Activated T-helper 2 cell treated with anti-CD3 and anti-CD28 coated beads, Interferon-gamma antibody, Interleukin-2, Interleukin-4, amounts not matched to agents 10 μg/mL and 5 μg/mL and 100 μg/mL, durations not matched to agents 14 hours and 24 hours and 36 hours (primary cell): ENCODE measurements at places on chromosomes 13 and 19. TPM values are rescaled to one million over a fixed set of nuclear protein-coding genes. Genes with fewer than 3 reads are reported as not detected.

DNA sequence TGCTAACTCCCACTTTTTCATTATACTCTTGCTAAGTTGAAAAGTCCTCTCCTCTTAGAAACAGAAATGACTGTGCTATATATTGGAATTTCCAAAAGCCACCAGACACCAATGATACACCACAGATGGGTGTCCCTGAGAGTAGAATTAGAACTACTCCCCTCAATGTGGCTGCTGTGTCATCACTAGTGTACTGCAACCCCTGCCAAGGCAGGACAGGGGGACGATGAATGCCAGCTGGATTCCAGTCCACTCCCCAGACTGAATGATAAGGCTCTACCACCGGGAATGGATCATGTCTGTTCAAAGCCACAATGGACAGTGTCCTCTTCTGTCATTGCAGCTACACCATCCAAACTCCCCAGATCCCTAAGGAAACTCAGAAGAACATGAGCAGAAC is 69.7 kb upstream of the EDNRB start:
- no peak for DNase-seq

DNA sequence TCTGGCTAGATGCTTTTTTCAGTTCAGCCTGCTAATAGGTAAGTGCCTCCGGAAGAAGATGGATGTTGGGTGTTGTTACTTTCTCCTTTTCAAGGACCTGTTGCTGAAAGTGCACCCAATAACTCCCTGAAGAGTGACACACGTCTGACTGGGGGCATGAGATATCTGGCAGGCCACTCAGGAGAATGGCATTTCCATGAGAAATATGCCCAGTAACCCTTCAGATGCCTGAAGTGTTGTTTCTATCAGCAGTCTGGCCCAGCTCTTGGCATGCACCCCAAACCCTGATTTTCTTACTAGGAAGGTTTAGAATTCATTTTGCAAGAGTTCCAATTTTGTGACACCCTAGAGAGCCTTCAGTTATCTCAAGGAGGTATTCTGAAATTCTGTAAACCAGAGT is 71.5 kb downstream of the ARHGAP35 start:
- no peak for DNase-seq

DNA sequence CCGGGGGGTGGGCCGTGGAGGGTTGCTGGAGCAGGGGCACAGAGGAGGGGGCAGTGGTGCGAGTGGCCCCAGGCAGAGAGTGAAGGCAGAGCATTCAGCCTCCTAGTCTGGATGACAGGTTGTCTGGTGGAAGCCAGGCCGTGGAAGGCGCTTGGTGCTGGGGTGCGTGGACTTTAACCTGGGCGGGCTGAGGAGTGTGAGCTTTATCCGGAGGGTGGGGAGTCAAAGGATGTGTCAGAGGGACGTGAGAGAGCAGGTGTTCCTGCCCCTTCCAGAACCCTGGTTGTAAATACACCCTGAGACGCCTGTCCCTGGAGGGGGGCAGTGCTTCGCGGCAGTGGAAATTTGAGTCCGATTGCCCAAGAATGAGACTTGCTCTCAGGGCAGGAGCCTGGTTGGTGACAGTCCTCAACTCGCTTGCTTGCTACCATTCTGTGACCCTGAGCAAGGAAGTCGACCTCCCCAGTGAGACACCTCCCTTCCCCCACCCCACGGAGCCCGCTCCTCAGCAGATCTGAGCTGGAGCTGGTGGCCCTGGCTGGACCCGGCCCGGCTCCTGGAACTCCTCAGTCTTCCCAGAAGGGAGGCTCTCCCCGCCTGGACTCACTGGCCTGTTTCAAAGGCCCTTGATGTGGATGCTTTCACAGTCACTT is 2.3 kb downstream of the SPPL2B start:
- DNase-seq: no peak

- DNase-seq: no peak
Observed at GRCh38 chr13:75913925-75914324, 277.8 kb downstream of the LMO7 start.

- no peak for DNase-seq
Observed at GRCh38 chr13:22135446-22135845, 464.6 kb downstream of the FGF9 start.

GRCh38 chr13:59364641-59365085 is 799.1 kb downstream of the DIAPH3 start:
- no peak for DNase-seq

DNA sequence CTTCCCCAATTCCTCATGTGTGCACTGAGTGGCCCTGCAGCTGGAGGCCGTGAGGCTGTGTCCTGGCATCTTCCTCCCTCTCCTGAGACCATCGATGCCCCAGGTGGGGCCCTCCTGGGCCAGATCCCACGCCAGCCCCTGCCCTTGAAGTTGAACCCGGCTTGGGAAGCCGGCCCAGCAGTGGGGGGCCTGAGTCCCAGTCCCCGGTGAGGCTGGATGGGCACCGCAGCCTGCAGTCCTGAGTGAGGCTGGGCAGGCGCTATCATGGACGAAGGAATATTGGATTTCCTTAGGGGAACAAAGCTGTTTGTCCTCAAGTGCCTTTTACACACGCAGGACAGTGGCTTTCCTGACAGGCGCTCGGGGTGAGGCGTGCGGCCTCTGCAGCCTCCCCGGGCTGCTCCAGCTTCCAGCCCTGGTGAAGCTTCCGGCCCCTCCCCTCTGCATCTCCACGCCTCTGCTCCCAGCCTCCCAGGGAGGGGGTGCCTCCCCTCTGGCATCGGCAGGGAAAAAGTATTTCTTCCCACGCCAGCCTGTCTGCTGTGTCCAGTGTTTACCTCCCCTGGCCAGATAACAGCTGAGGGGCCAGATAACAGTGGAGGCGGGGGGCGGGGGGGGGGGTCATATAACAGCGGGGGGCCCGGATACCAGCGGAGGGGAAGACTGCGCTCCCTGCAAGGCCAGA is 159.5 kb downstream of the KDM4B start:
- DNase-seq: no peak

- no peak for DNase-seq
Observed at GRCh38 chr13:33472446-33472845, 186.9 kb upstream of the STARD13 start.

DNA sequence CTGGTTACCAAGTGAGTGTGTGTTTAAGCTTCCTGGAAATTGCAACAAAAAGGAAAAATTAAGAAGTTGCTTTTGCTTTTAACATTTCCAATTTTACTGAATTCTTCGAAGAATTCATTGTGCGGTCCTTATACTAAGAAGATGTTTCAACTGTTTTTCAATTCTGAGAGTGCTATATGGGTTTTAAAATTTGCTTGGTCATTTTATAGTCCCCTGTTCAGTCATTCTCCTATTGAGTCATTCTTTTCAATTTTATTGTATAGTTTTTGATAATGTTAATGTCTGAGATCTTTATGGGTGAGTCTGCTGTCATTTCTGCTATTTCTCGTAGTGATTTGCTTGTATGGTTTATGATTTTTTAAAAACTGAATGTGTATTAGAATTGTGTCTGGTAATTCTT is 26.5 kb downstream of the UBA2 start:
- DNase-seq: no peak

DNA sequence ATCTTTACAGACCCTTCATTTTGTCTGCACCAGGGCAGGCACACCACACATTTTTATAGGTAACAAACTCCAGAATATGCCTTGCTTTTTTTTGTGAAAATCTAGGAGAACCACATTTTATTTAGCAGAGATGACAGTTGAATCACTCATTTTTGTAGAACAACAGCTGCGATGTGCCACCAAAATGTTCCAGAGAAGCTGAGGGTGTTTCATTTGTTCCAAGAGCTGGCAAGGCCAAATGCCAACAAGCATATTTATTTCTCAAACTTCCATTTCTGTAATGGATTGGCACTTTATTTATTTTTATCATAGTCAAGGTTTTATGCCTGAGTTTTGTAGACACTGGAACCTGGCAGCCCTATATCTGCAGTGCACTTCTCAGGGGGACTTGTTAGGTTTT is 10.4 kb downstream of the OLFM4 start:
- DNase-seq: no peak

DNA sequence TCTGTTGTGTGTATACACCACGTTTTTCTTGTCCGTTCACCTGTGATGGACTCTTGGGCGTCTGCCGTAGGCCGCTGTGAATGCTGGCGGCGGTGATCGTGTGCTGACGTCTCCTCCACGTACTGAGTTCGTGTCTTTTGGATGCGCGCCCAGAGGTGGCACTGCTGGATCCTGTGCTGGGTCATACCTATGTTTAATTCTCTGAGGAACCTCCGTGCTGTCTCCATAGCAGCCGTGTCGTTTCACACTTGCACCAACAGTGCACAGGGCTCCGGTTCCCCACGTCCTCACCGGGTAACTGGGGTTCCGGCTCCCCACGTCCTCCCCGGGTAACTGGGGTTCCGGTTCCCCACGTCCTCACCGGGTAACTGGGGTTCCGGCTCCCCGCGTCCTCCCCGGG is 56.2 kb downstream of the ATP11A start:
- no peak for DNase-seq

DNA sequence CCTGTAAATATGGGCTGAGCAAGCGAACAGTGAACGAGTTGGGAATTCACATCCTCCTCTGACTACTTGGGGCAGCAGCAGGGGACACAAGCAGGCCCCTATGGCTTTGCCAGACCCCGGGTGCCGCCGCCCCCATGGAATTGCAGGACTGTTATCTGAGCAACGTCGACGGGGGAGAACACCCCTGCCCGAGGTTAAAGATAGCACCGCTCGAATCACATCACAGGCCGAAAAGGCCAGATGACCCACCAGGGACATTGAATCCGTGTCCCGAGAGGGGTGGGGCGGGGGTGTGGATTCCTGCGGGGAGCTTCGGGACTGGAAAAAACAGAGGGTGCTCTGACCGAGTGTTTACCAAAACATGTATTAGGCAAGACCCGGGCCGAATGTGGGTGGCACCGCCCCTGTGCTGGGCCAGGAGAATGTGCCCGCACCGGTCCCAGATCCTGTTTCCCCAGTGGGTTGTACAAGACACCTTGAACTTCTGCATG is 9.1 kb downstream of the FEM1A start:
- DNase-seq: no peak

- no peak for DNase-seq
Observed at GRCh38 chr13:32731576-32731975, 145.3 kb downstream of the PDS5B start.

The OR7A5 gene
- total RNA-seq: not detected in 2 replicates

The CELF5 gene
- total RNA-seq: 0.16 and 0.18 TPM in 2 replicates

The MCEMP1 gene
- total RNA-seq: not detected in 2 replicates

The LRP3 gene
- 0.21 and 0.30 TPM in 2 replicates for total RNA-seq

The EFNB2 gene
- total RNA-seq: 0.21 and 0.25 TPM in 2 replicates

The ADGRE2 gene
- total RNA-seq: 2.7 and 3.6 TPM in 2 replicates

The ZNF415 gene
- total RNA-seq: 0.39 and 0.41 TPM in 2 replicates
